SIG-M5 (cell line): ENCODE measurements at places on chromosomes 7 and 10.

- no peak for DNase-seq
Observed at GRCh38 chr10:59536167-59537014, 173.3 kb downstream of the SLC16A9 start.

DNA sequence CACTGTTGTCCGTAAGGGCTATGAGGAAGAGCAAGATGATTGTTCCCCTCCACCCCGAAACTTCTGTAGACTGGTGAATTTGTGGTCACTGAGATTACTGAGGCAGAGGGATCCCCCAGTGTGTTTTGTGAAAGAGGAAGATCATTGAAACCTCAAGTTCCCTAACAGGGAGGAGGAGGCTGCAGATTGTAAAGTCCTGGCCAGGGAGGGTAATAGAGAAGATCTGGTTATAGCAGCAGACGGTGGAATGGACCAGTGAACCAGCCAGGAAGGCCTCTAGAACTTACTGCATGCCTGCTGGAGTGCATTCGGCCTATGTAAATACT lies 31.1 kb downstream of the LMTK2 start:
- peak; percentile 75 for DNase-seq

GRCh38 chr10:119521443-119522204 lies 20.9 kb downstream of the RGS10 start:
- no peak for DNase-seq

- DNase-seq, result no peak
Observed at GRCh38 chr7:27167916-27168264, 2.6 kb upstream of the HOXA9 start.

DNA sequence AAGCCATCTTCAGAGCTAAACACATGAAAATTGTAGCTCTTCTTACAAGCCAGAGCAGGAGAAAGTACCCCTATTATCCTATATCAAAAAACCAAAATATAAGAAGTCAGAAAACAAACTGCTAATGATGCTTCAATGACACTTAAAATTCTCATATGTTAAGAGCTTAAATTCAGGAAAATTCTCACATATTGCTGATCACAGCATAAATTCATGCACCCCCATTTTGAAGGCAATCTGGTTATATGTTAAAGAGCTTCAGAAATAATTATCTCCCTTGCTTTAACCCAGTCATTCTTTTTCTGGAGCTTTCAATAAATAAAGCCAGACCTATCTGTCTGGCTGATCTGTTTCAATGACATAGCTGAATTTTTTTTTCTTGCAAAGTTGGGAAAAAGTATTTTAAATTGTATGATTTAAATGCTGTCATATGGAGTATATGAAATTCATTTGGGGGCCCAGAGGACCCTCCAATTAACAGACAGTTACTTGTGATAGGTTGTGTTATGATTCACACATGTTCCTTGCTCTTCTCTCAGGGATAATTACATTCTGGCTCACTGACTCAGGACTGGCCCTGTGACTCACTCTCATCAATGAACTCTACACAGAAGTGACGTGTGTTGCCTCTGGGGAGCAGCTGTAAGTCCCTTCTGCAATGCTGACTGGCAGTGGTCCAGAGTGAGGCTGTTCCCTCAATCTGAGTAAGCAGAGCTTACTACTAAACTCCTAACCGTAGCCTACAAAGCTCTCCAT lies 85.2 kb downstream of the HGF start:
- DNase-seq, result peak; percentile 71

GRCh38 chr7:146397141-146397540 lies 280.5 kb downstream of the CNTNAP2 start:
- DNase-seq, result no peak

- DNase-seq, result no peak
Observed at GRCh38 chr7:3697472-3697871, 396.4 kb downstream of the SDK1 start.

GRCh38 chr7:27435461-27435860 lies 192.9 kb downstream of the EVX1 start:
- DNase-seq, result no peak
